Effector CD4-positive, alpha-beta T cell (primary cell): ENCODE measurements at places on chromosomes 2 and 18.

DNA sequence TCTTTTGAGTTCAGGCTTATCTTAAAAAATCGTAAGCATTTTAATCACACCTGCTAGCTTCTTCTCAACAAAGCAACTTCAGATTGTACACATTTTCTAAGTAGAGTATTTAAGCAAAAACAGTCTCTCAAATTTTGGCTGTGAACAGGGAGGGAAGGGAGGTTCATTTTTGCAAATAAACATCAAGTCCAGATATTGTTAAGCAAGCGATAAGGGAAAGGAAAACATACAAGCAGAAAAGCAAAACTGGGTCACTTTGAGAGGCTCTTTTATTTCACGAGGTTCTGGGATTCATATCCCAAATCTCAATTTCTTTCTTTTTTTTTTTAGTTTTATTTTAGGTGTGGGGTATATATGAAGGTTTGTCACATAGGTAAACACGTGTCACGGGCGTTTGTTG lies 79.9 kb downstream of the SLC25A12 start:
- no peak for DNase-seq

DNA sequence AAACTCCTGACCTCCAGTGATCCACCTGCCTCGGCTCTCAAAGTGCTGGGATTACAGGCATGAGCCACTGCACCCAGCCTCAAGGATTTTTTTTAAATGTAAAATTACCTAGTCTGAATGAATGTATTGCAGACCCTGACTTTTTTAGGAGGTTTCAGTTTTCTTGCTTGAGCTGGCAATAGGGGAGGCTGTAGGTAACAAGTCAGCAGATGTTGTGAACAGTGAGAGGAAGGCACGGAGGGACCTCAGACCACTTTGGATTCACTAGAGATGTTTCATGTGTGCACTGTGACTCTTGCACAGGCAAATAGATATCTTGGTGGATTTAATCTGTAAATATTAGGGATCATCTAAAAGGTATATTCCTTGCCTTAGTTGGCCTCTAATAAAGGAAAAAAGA lies 6.4 kb downstream of the NDUFV2 start:
- no peak for DNase-seq

GRCh38 chr2:16739778-16740581 lies 74.3 kb upstream of the CYRIA start:
- DNase-seq, result no peak

- no peak for DNase-seq
Measured at GRCh38 chr2:142742371-142743214, 134.9 kb upstream of the KYNU start.

- no peak for DNase-seq
Measured at GRCh38 chr2:65331336-65332025, 100.9 kb downstream of the SPRED2 start.

GRCh38 chr18:77161383-77161782 lies 28.8 kb upstream of the MBP start:
- no peak for DNase-seq

- DNase-seq, result no peak
Measured at GRCh38 chr2:173051463-173052215, 24.0 kb upstream of the MAP3K20 start.

GRCh38 chr18:7904529-7904928 lies 337.4 kb downstream of the PTPRM start:
- DNase-seq, result no peak

GRCh38 chr18:46134920-46135675 lies 30.9 kb downstream of the HAUS1 start:
- DNase-seq, result no peak

- no peak for DNase-seq
Measured at GRCh38 chr2:66366619-66367018, 68.3 kb upstream of the MEIS1 start.

DNA sequence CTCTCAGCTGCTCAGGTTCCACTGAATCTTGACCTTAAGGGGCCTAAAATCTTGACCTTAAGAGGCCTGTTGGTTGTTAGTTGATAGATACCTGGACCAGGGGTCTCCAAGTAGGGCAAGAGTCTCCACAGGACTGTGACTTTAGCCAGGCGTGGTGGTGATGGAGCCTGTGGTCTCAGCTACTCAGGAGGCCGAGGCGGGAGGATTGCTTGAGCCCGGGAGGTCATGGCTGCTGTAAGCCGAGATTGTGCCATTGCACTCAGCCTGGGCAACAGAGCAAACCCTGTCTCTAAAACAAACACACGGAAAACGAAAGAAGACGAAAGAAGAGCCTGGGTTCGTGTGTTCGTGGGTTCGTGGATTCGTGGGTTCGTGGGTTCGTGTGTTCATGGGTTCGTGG lies 120.2 kb upstream of the CTDP1 start:
- DNase-seq, result no peak

- DNase-seq, result no peak
Measured at GRCh38 chr2:233831861-233832260, 22.5 kb downstream of the HJURP start.

GRCh38 chr2:85844486-85844885 lies 44.3 kb downstream of the ST3GAL5 start:
- DNase-seq, result no peak

- no peak for DNase-seq
Measured at GRCh38 chr18:35528749-35529274, 31.1 kb upstream of the INO80C start.

GRCh38 chr2:71531522-71532047 lies 78.2 kb downstream of the DYSF start:
- no peak for DNase-seq
